ENCODE measurements at places on chromosomes 5 and 9. TPM values are rescaled to one million over a fixed set of nuclear protein-coding genes. Genes with fewer than 3 reads are reported as not detected.

The TIGD6 gene
- 5.2 TPM for total RNA-seq

The TMEM174 gene
- not detected for total RNA-seq

The IL13 gene
- total RNA-seq: not detected

The DOCK2 gene
- 2.0 TPM for total RNA-seq

The ATOSB gene
- 11.4 TPM for total RNA-seq

The LRRC14B gene
- not detected for total RNA-seq

The SLC25A2 gene
- total RNA-seq: not detected

The PCDHGB3 gene
- total RNA-seq: 0.21 TPM

The ACTBL2 gene
- 0.07 TPM for total RNA-seq

The TAS2R1 gene
- not detected for total RNA-seq

The FAM78A gene
- 0.34 TPM for total RNA-seq

The CATSPER3 gene
- 0.22 TPM for total RNA-seq

The ARL15 gene
- total RNA-seq: 4.3 TPM

The FOXD4L3 gene
- 0.12 TPM for total RNA-seq

The CXCL14 gene
- total RNA-seq: 0.37 TPM

The OSMR gene
- total RNA-seq: 47.0 TPM

The HTR4 gene
- not detected for total RNA-seq

All from A549 treated with Hydrocortisone at 1 μM for 4 hours (cell line).